ENCODE measurements at places on chromosomes 6 and 20.

GRCh38 chr20:43863330-43863729 is 51.3 kb upstream of the TOX2 start:
- no peak for DNase-seq

DNA sequence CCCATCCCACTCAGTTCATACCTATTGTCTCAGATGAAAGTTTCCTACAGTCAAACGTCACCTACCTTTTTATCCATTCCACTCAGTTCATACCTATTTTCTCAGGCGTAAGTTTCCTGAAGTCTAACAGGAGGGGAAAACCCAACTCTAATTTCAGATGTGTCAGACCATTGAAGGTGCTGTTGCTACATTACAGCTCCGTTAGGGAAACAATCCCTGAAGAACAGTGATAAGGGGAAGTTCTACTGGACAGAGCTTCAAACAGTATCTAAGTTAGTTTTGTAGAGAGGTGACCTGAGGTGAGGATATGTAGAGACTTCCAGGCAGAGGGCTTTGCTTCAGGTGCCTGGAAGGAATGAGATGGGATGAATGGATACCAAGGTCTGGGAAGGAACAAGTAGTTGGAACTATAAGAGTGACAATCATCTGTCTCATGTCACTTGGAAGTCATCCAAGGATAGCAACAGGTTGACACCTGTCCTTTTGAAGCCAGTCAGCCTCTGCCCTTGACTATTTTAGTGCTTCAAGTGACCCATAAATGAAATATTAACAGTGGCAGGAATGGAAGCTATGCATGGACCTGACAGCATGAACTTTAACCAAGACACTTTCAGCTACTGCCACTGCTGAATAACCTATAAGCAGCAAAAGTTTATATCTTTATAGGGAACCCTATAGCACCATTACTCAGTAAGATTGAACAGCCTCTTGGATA is 191.6 kb upstream of the MOCS1 start:
- DNase-seq = no peak

DNA sequence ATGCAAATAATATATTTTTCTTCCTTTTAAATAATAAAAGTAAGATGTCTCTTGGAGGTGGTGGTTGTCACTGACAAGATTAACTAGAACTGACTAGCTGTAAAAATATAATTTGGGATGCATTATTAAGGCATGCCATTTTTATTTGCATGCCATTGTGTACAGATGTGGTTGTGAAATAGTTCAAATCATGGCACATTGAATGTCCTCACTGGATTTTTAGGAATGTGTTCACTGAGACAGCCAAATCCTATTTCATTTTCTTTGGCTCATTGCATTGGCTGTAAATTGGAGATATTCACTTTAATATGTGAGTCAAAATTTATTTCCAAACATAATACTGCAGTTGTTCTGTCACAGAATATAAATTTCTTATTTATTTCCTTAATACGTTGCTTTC is 62.3 kb downstream of the ESR1 start:
- no peak for DNase-seq

DNA sequence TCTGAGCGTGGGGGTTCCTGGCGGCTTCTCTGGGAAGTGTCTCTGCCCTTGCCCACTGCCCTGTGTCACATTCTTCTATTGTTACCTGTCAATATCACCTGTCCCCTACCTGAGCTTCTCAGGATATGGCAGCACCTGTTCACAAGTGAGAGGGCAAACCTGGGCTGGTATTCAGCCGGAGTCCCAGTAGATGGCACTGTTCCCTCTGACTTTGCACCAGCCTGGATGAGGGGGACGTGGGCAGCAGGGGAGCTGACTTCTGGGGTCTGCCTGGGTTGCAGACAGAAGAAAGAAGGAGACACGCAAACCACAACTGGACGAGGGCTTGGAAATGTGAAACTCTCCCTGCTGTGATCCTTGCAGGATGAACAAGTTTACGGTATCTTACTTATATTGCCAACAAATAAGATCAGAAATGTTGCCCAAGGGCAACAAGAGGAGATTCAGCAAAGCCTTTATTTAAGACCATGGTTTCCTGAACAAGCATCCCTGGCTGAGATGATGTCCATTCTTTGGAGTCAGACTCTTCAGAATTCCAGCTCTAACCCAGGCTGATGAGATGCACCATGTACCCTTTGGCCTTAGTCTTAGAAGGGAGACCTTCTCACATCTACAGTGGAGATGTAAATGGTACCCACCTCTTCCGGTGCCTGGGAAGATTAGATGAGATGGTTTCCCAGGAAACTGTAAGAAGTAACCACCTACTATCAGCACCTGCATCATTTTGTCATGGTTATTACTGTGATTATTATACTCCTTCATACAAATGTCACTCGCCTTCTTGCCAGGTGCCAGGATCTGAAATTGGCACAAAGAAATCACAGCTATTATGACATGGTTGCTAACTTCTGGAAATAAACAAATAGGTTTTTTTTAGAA is 400.0 kb upstream of the CDH4 start:
- DNase-seq = no peak

- DNase-seq = no peak
Measured at GRCh38 chr6:170464524-170464979, 88.6 kb downstream of the PSMB1 start.

DNA sequence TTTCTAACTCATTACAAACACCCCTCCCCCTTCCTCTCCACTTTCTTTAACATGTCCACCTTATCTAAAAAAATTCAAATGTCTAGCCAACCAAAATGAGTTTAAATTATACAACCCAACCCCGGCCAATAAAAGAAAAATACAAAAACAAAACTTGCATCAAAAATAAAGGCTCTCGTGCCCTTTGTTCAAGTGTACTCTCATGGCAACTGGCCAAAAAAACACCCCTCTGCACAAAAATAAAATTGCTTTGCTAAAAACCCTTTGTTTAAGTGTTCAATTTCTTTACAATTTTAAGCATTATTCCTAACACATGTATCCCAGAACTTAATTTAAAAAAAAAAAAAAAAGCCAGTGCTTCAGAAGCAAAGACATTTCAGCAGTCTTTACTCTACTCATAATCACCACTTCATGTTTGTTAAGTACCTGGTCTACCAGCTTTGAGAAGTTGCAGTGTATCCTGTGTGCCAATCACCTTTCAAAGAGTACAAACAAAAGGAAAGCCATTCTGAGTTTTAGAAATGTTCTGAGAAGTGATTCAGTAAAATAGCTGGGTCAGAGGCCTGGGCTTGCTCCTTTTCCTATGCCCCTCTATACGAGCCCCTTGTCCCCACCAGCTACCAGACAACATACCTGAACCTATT is 87.5 kb downstream of the MDN1 start:
- no peak for DNase-seq

- DNase-seq = no peak
Measured at GRCh38 chr6:33977606-33978411, 168.1 kb downstream of the GRM4 start.

- no peak for DNase-seq
Measured at GRCh38 chr6:53466257-53466656, 78.6 kb downstream of the GCLC start.

- DNase-seq = no peak
Measured at GRCh38 chr6:17390276-17390675, 3.1 kb upstream of the CAP2 start.

DNA sequence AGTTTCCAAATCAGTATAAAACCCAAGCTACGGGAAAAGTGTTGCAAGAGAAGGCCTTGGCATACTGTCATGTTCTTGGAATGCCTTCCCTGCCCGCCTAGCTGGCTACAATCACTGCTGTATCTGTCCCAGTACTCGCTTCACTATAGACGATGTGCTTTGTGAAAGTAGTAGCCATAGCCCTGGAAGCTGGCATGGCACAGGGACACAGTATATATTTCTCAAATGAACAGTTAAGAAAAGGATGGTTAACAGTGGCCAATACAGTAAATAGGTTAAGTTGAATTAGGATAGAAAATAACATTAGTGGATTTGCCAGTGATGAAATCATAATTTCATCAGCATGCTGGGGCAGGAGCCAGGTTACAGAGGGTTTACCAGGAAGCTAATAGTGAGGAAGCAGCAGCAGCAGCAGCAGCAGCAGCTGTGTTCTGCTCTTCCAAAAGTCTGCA is 499.3 kb downstream of the CDKAL1 start:
- DNase-seq = no peak

GRCh38 chr6:24191346-24191745 is 65.3 kb downstream of the NRSN1 start:
- no peak for DNase-seq

- DNase-seq = no peak
Measured at GRCh38 chr6:81450180-81450579, 302.3 kb downstream of the TENT5A start.

DNA sequence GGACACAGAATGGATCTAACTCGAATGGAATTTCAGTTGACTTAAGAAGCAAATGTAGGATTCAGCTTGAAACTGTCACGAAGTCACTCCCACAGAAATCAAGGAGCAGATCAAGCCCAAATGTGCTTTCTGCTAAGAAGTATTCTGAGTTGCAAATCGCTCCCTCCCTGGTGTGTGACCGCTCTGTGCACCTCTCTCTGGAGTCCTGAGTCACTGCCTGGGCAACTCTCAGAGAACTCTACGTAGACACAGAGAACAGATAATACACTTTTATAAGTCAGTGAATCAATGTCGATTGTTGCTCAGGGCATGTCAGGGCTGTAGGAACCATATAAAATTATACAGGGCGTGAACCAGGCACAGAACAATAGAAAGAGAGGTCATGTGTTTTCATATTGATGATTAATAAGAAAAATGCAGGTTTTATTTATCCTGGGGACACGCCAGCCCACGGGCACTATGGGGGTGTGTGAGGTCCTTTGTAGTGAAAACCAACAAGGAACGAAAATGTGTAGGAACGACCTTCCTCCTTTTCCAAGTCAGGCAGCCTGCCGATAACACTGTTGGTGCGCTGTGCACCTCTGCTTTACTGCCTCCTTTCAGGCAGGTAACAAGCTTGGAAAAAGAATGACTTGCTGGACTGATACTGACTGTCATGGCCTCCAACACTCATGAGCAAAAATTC is 248.1 kb upstream of the FOXQ1 start:
- DNase-seq = no peak

GRCh38 chr6:129981598-129981997 is 36.8 kb upstream of the L3MBTL3 start:
- DNase-seq = no peak

DNA sequence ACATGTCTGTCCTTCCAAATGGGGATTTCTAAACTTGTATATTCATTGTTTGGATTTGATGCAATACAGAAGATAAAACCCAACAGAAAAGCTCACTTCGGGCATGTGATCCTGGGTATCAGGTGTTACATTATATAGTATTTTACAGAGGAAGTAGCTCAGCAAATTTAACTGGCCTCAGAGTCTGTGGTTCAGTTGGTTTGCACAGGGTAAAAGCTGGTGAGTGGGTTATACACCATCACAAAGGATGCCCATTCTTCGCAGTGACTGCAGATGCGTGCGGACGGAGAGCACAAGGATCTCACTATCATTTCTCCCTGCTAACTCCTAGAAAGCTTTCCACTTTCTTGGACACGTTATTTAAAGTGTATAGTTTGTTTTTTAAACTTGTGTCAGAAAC is 236.7 kb downstream of the TMEM242 start:
- DNase-seq = no peak

DNA sequence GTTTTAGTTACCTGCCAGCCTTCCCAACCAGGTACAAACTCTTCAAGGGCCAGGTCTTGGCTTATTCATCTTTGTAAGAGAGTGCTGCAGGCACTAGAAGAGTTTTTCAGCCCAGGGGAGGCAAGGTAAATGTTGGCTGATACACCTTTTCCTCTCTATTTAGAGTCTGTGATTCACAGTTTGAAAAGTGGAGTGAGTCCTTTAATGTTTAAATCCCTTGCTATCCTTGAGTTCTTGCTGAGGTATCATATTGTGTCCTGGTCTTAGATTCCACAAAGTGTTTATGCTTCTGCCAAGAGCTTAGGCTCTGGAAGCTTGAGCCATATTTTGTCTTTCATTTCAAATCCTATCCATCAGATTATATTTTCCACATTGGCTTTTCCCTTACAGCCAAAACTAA is 52.8 kb upstream of the CITED2 start:
- DNase-seq = no peak

GRCh38 chr6:34059914-34060313 is 86.0 kb downstream of the GRM4 start:
- DNase-seq = no peak

DNA sequence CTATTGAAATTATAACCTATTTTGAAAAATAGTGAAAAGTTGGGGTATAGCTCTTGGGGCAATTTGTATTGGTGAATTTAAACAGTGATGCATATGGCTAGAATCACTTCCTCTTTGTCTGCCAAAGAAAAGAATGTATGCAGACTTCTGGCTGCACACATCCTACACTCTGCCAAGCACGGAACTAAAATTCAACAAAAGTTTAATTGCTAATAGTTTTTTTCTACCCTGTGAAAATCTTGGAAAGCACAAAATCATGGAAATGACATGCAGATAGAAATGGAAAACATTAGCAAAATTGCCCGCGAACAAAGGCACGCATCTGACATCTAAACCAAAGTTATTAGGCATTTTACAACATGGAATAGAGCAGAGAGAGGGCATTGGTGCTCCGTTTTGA is 106.4 kb upstream of the PDE10A start:
- no peak for DNase-seq

DNA sequence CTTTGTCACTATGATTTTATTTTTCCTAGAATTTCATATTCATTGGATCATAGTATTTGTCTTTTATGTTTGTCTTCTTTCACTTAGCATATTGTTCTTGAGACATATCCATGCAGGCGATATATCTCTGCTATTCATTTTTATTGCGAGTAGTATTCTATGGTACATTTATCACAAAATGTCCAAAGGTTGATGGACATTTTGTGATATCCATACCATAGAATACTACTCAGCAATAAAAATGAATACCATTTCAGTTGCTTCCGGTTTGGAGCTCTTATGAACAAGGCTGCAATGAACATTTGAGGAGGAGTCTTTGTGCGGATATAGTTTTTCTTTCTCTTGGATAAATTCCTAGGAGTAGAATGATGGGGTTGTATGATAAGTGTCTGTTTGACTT is 28.8 kb upstream of the EYA2 start:
- DNase-seq = no peak

DNA sequence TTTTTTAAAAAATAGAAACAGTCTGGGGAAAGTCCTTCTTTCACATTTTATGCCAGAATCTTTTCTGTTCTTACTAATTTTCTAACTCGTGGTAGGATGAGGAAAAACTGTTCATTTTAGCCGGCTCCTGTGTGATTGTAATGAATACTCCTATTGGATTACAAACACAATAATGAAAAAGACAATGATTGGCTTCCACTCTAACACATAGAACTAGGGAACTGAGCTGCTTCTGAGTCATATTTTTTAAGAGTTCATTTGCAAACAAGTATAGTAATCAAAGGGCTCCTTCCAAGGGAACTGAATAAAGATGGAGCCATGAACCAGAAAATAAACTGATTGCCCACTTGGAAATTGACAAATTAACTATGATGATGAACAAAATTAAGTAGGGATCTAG is 265.3 kb upstream of the TCF21 start:
- DNase-seq = no peak
